ENCODE measurements at places on chromosomes 2 and 18.
A peak's percentile ranks its signal among the peaks of the same experiment; 100 is the strongest.

DNA sequence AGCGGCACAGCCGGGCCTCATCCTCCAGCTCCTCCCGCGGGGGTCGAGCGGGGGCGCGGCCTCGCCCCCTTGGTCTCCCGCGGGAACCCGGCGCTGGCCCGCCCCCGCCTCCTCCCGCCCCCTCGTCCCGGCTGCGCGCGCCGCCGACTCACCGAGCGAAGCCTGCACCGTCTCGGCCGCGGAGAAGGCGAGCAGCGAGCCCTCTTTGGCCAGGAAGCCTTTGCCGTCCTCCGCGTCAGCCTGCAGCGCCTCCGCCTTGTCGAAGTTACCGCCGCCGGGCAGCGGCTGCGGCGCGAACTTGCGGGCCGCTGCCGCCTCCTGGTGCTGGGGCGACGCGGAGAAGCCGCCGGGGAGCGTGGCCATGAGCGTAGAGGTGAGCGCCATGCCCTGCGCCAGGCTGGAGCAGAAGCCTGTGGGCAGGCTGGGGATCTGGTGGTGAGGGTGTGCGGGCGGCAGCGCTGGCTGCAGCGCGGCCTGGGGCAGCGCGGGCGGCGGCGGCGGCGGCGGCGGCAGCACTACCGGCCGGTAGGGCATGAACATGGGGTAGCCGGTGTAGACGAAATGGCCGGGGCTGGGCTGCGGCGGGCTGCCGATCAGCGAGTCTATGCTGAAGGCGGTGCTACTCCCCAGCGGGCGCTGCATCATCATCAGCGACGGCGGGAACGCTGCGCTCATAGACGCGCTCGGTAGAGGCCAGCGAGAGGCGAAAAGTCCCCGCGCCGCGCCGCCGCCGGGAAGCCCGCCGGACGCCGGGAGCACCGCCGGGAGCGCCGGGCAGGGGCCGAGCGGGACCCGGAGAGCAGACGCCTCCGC, 683 bp downstream of the GBX2 start:
- no peak for DNase-seq

DNA sequence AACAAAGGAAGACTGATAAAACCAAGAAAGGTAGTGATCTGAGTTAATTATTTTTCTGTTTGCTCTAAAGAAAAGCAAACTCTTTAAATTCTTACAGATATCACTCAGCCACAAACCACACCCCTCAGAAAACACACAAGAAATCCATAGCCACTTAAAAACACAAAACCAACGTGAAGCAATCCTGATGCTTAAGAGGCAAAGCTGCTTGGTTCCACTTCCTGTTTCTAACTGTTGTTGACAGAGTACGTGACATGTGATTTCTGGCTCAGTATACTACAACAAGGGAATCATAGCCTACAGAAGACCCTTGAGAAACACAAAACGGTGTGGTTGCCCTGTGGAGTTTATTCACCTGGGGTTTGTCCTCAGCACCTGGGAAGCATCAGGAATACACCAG, 240.9 kb upstream of the APCDD1 start:
- DNase-seq: no peak

- peak; percentile 3 for DNase-seq
Observed at GRCh38 chr18:45916302-45916701, 50.8 kb downstream of the EPG5 start.

GRCh38 chr2:127193164-127193966, 26.7 kb downstream of the CYP27C1 start:
- DNase-seq: no peak

- no peak for DNase-seq
Observed at GRCh38 chr18:3447068-3447894, 2.7 kb upstream of the TGIF1 start.

GRCh38 chr2:7281231-7282201, 364.3 kb downstream of the RNF144A start:
- DNase-seq: no peak

- DNase-seq: no peak
Observed at GRCh38 chr2:219158586-219158985, 2.0 kb downstream of the NHEJ1 start.

GRCh38 chr2:150732064-150732463, 244.6 kb upstream of the RND3 start:
- DNase-seq: no peak

Data from stimulated activated CD4-positive, alpha-beta T cell treated with anti-CD3 and anti-CD28 coated beads, TNF-alpha, amount 100 ng/mL, for 24 hours (primary cell).